ENCODE measurements at places on chromosomes 7 and 10. TPM values are rescaled to one million over a fixed set of nuclear protein-coding genes. Genes with fewer than 3 reads are reported as not detected.

KIAA1217 gene
- total RNA-seq, result 11.6 TPM

UPK3BL2 gene
- total RNA-seq, result 14.4 TPM

ARPC1A gene
- total RNA-seq, result 253 TPM

GALNT17 gene
- total RNA-seq, result not detected

MMP21 gene
- not detected for total RNA-seq

GSAP gene
- 0.85 TPM for total RNA-seq

- DNase-seq, result no peak
Observed at GRCh38 chr10:73877533-73878160, 3.3 kb upstream of the CAMK2G start.

DNA sequence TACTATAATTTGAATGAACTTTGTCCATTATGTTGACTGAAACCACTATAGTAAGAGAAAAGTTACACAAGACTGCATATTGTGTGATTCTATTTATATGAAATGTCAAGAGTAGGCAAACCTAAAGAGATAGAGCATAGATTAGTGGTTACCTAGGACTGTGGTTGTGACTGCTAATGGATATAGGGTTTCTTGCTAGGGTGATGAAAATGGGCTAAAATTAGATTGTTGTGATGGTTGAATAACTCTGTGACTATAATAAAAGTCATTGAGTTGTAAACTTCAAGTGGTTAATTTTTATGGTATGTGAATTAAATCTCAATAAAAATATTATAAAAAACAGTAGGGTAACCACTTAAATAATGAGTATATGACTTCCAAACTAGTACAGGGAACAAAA, 142.9 kb upstream of the AHR start:
- DNase-seq, result no peak

- DNase-seq, result no peak
Observed at GRCh38 chr7:159031135-159031701, 113.4 kb downstream of the VIPR2 start.

- no peak for DNase-seq
Observed at GRCh38 chr10:33441561-33441960, 107.1 kb upstream of the NRP1 start.

- no peak for DNase-seq
Observed at GRCh38 chr7:137403353-137403695, 59.8 kb upstream of the PTN start.

DNA sequence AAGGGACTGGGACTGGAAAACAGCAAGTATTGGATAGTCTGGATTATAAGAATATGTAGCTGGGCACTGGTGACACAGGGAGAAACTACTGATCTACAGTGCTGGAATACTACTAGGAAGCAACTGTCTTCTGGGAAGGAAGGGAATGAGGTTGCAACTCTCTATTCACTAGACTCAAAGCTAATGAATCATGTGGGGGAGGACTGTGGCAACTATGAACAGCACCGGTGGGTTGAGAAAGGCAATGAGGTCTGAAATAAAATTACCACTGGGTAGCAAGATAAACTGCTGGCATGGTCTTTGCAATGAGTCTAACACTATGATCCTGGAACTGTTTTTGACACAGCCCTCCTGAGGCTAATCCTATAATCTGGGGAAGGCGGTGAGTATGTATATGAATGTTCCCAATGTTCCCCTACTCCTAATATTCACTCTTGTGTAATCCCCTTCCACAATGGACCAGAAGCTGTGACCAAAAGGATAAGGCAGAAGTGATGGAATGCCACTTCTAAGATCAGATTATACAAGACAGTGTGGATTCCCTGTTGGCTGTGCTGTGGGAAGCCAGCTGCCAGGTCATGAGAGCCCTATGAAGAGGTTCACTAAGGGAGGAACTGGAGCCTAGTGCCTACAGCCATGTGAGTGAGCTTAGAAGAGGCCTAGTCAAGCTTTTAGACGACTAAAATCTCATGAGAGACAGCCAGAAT, 101.3 kb upstream of the DNAJB12 start:
- no peak for DNase-seq

- DNase-seq, result no peak
Observed at GRCh38 chr7:44505595-44505994, 15.1 kb upstream of the NUDCD3 start.
